ENCODE measurements at places on chromosomes 2 and 18.
A peak's percentile ranks its signal among the peaks of the same experiment; 100 is the strongest.

- DNase-seq: no peak
Observed at GRCh38 chr18:27956001-27956640, 220.8 kb downstream of the CDH2 start.

DNA sequence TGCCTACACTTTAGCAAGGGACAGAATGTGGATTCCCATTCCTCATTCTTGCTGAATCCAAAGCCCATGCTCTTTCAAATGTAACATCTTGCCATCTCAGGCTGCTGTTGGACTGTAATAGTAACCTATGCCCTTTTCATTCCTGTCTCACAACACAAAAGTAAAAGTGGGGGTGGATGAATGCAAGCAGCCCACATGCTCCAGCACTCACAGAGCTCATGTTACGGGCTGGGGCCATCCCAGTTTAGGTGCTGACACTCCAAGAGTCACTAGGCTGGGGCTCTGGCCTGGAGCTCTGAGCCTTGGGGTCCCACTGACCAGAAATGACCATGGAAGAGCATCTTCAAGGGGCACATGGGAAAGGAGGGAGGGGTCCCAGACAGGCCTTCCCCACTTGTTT, 47.6 kb downstream of the CCBE1 start:
- peak; percentile 69 for DNase-seq

GRCh38 chr2:240530181-240530580, 27.6 kb downstream of the ANKMY1 start:
- DNase-seq: no peak

GRCh38 chr2:50602636-50603327, 429.1 kb downstream of the NRXN1 start:
- no peak for DNase-seq

GRCh38 chr18:77051581-77052296, 80.8 kb downstream of the MBP start:
- DNase-seq: no peak

Measured in EH (cell line).